Germinal center (tissue), 1 donor: ENCODE measurements at places on chromosomes 16 and 17.
A peak's percentile ranks its signal among the peaks of the same experiment; 100 is the strongest.

GRCh38 chr17:41724476-41725050 lies 9.9 kb downstream of the HAP1 start:
- DNase-seq: no peak

- no peak for DNase-seq
Measured at GRCh38 chr16:51355195-51355594, 204.1 kb upstream of the SALL1 start.

- no peak for DNase-seq
Measured at GRCh38 chr16:62741692-62742091, 705.5 kb upstream of the CDH8 start.

DNA sequence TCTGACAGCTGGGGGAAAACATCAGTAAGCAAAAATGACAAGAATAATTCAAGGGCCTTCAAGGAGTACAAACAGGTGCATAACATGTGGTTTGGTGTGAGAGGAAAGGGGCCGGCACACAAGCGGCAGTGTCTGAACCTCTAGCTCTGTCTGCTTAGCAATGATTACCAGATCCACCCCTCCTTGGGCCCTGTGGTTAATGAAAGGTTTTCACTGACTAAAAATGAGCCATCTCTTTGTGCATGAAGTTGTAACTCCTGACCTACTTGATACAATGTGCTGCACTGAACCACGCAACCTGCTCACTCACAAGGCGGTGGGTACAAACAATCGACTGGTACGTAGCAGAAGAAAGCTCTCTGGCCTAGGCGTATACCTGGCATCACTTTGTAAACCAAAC lies 15.1 kb downstream of the FAM117A start:
- DNase-seq: no peak

DNA sequence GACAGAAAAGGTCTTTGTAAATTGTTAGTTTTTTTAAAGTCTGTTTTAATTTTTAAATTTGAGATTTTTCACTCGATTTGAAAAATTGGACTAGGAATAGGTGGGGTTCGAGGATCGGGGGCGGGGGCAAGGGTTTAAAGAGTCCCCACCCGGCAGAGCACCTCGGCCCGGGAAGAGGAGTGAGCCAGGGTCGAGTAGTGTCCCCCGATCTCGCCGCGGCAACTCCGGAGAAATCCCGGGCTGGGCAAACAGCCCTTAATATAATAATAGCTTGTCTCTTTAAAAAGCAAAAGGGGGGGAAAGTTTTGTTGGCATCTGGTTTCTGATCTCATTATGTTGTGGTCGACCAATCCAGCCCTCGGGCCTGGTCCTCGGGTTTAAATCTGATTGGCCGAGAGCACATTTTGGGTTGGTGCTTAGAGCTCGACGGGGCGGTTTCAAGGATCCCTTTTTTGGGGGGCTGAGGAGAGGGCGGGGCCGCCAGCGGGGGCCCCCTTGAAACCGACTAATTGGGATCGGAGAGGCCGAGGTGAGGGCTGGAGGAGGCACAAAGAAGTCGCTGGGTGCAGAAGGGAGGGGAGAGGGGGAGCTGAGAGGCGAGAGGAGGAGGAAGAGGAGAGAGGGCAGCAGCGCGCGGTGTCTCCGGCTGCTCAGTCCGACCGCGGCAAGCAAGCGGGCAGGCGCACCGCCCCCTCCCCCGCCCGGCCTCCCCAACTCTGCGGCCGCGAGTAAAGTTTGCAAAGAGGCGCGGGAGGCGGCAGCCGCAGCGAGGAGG lies at the start of gene FZD2:
TSS of gene FZD2 (plus strand) at position 653 of the 775 bp plus-strand sequence. CDS start 205 bp downstream, outside the sequence.
- peak; percentile 86 for DNase-seq

GRCh38 chr16:86635176-86635876 lies 57.0 kb downstream of the FOXL1 start:
- DNase-seq: no peak

DNA sequence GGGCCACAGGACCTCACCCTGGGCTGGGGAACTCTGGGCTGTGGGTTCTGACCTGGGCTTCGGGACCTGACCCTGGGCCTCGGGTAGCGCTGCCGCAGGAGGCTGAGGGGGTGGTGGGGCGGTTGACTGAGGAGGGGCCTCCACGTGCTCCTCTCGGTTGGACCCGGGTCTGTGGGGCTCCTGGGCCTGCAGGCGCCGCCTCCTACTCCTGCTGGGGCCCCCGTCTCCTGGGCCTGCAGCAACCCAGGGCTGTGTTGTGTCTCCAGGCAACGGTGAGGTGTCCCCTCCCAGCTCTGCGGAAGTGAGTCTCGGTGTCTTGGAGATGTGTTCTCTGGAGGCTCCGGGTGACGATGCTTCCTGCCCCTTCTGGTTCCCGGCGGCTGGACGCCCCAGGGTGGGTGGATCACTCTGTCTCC lies 41.5 kb upstream of the GNG13 start:
- no peak for DNase-seq

GRCh38 chr17:15341966-15342365 lies 569 bp upstream of the TEKT3 start:
- no peak for DNase-seq

GRCh38 chr16:68737046-68737729 lies at the start of gene CDH1:
Gene CDH1, plus strand, starts transcription at chr16:68737292. Its CDS starts 124 bp downstream, at chr16:68737416.
- DNase-seq: peak; percentile 20

- DNase-seq: no peak
Measured at GRCh38 chr16:3029491-3030221, 5.8 kb downstream of the THOC6 start.

DNA sequence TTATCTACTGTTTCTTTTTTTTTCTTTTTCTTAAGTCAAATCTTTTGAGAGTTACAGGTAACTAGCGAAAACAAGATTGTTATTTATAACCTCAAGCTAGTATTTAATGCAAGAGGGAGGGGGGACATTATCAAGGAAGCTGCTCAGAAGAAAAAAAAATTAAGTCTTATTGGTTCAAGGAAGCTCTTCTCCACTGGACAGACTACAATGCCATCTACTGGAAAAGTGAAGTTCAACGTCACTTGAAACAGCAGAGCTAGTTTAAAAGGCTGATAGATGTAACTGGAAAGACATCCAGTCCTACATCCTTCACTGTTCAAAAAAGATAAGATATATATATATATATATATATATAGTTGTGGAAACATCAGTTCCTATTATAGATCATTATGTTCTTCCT lies 418.0 kb upstream of the PSMD7 start:
- no peak for DNase-seq

DNA sequence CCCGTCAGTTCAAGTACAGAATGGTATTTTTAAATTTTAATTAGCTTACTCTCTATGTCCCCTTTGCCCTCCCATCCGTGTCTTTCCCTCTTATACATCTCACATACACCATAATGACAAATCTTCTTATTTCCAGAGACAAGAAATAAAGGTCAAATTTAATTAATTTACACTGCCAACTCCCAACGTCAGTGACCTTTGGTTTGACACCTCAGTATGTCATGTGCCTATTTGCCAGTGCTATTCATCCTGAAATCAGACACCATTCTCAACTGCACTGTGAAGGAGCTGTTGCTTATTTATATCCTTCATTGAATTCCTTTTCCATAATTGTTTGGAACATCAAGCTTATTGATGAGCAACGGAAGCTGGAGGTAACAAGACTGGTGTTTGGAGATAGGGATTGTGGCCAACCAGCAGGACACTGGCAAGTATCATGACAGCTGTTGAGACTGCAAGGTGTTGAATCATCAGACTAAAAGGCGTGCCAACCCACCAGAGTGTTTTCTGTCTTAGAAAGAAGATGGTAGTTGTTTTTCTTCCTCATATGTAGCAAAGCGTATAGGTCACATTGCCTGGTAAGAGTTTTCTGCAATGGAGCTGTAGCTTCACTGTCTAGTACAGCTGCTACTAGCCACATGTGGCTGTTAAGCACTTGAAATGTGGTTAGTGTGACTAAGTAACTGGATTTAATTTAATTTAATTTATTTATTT lies 12.5 kb downstream of the CALCOCO2 start:
- DNase-seq: no peak

DNA sequence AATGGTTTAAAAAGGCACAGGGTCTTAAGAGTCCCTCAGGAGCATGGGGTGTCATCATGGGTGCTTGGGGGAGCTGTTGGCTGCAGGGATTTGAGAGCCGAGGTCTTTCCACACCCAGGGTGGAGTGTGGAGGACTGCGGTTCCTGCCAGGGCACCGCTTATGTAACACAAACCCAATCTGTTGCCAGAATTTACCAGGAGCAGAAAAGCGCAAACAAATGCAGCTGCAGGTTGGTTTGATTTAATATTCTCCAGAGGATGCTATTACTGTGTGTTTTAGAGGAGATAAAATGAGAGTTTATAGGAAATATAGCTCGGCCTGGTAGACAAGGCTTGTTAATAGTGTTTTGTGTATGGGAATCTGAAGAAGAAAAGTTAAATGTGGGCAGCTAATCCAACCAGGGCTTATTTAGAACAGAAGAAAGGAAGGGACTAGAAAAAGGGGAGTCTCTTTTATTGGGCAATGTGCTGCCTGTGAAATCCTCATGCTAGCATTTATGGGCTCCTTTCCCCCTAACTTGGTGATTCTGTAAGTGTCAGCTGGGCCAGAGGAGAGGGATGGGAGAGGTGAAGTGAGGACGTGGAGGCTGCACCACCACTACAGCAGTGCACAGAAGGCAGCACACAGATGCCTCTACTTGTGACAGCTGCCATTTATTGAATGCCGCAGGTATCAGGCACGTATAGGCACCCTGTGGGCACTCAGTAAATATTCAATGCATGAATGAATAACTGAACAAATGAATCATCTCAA lies 174.7 kb downstream of the KATNIP start:
- no peak for DNase-seq

DNA sequence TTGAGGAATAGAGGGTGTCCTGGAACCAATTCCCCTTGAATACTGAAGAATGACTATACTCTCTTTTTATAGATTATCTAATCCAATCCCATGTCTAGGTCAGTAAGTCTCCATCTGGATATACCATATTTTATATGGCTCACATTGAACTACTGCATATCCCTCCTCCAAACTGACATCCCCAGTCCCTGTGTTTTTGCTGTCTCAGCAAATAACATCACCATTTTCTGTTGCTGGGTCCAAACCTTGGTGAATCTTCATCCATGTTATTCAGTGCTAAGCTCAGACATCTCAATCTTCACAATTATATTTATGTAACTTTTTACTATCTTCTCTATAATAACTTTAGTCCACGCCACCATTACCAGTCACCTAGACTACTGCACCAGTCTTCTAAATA lies 269.6 kb upstream of the CNTNAP4 start:
- no peak for DNase-seq

DNA sequence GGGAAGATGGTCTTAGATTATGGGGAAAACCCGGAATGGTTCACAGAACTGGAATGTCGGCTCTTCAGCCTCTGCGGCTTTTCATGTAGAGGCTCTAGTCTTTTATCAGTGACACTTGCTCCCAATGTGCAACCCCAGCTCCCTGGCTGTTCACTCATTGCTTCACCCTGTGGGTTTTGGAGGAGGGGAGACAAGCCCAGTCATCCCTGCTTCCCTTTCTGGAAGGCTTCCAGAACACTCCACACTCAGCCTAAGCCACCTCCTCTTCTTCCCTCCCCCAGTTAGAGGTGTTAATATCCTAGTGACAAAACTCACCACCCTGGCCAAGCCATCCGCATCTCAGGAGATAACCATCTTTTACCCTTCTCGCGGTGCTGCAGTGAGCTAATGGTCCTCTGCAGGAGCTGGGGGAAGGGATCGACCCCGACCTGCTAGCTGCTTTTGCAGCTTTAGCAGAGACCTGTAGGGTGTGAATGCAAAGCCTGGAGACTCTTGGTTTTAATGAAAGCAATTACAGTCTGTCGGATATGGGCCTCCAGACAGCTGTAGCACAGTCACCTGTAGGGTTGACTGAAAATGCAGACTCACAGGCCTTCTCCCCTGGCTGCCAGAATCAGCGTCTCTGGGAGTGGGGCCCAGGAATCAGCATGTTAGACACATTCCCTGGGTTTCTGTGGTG lies 24.3 kb upstream of the LASP1NB start:
- no peak for DNase-seq

- no peak for DNase-seq
Measured at GRCh38 chr16:58389724-58390123, 2.5 kb upstream of the GINS3 start.

GRCh38 chr16:73092236-73092781 lies 44.4 kb upstream of the ZFHX3 start:
- DNase-seq: no peak

DNA sequence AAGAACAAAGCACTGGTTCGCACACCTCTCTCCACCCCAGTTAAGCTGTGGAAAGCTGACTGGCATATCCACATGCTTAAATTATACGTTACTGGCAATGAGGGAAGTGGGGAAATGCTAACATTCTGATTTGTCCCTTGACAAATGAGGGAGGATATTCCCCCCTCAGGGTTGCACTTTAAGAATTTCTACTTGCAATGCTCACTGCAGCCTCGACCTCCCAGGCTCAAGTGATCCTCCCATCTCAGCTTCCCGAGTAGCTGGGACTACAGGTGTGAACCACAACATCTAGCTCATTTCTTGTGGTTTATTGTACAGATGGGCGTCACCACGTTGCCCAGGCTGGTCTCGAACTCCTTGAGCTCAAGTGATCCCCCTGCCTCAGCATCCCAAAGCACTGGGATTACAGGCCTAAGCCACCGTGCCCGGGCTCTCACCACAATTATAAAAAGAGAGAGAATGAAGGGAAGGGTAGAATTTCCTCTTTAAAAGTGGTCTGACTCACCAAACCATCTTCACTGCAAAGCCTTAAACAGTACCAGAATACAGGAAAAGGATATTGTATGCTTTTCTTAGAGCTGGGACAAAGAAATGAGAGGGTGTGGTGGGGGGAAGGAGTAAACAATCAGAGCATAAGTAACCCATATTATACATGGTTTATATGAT lies 38.9 kb downstream of the KANSL1 start:
- DNase-seq: no peak

DNA sequence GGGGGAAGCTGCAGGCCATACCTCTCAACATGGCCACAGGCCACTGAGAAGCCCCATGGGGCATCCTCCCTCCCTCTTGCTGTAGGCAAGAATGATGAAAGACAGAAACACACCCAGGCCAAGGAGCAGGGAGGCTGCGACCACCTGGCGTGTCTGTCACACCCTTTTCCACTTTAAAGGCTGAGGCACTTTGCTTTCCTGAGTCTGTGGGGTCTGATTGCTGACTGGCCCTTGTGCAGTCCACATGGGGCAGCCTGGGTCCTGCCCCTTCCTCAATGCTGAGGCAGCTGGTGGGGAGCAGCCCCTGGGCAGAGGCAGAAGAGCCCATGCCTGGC lies 8.7 kb downstream of the TMEM204 start:
- no peak for DNase-seq

- DNase-seq: no peak
Measured at GRCh38 chr16:83779886-83780285, 27.9 kb upstream of the HSBP1 start.

DNA sequence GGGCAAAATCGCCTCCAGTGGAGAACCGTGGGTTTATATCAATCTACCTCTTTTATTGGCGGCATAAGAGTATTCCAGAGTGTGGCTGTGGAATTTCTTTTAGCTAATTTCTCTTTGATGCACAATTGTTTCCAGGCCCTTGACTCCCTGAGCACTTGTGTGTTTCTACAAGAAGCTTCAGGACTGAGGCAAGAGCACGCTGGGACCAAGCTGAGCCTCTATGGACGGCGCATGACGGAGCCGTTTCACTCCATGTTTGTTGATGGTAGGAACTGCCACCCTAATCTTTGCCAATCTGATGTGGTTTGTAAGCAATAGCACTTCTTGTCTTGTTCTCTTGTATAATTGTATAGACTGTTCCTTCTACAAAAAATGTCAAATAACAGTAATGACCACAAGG lies 11.2 kb upstream of the ANKRD40CL start:
- DNase-seq: no peak

- DNase-seq: peak; percentile 94
Measured at GRCh38 chr17:58351831-58352595, at the start of gene SUPT4H1. Gene SUPT4H1, minus strand, starts transcription at chr17:58352201. Its CDS starts 66 bp downstream, at chr17:58352135.

GRCh38 chr16:12674524-12674923 lies 129.2 kb downstream of the CPPED1 start:
- no peak for DNase-seq

GRCh38 chr16:67673712-67674580 lies 7.3 kb downstream of the C16orf86 start:
- no peak for DNase-seq
